ENCODE measurements at places on chromosomes 4 and X.

- DNase-seq: no peak
Observed at GRCh38 chr4:101025755-101026154, 321.6 kb downstream of the PPP3CA start.

DNA sequence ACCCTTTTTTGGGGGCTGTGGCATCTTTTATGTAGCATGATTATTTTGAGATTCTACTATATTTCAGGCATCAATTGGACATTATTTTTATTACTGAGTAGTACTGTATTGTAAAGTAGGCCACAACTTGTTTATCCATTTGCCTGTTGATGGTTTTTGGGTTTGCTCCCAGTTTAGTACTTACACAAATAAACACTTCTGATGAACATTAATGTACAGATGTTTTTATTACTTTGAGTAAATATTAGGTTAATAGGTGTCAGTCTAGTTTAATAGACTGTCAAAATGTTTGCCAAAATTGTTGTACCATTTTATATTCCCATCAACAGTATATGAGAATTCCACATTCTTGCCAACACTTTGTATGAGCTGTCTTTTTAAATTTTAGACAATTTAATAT, 214.9 kb upstream of the MAD2L1 start:
- no peak for DNase-seq

DNA sequence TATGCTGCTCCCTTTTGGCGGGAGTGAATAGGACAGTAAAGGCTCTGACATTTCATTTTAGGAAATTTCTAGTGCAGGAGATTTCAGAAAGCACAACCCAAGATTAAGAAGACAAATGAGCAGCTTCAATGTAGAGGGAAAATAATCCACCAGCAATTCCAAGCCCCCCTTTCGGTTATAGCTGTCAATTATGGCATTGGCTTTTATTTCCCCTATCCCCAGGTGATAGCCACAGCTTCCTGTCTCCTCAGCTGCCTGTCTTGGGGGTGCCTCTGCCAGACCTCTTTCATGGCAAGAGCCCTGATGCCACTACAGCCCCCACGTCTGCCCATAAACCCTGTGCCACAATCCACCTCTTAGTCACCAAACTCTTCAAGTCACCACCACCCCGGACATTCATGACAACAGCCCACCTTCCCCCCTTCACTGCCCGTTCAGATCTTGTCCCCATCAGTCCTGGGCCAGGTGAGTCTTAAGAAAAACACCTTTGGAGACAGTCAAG, 48.4 kb upstream of the CLNK start:
- no peak for DNase-seq

DNA sequence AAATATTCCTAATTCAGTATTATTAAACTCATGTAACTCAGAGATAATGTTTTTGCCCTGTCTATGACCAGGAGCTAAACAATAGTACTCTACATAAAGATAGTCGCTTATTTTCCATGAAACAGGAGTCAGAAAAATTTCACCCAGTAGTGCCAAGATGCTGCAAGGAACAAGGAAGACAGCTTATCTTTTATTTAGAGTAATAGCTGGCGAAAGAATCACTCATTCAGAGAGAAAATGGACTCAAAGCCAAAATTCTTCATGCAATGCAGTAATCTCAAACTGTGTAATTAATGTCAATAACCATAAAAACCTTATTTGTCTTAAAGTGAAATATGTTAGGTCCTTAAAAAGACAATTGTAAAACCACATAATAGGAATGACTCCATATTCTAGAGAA, 477.8 kb downstream of the ANKRD50 start:
- DNase-seq: no peak

GRCh38 chrX:13485167-13485566, 84.2 kb upstream of the EGFL6 start:
- DNase-seq: no peak

GRCh38 chr4:130393231-130393630, 1297.3 kb downstream of the C4orf33 start:
- DNase-seq: no peak

DNA sequence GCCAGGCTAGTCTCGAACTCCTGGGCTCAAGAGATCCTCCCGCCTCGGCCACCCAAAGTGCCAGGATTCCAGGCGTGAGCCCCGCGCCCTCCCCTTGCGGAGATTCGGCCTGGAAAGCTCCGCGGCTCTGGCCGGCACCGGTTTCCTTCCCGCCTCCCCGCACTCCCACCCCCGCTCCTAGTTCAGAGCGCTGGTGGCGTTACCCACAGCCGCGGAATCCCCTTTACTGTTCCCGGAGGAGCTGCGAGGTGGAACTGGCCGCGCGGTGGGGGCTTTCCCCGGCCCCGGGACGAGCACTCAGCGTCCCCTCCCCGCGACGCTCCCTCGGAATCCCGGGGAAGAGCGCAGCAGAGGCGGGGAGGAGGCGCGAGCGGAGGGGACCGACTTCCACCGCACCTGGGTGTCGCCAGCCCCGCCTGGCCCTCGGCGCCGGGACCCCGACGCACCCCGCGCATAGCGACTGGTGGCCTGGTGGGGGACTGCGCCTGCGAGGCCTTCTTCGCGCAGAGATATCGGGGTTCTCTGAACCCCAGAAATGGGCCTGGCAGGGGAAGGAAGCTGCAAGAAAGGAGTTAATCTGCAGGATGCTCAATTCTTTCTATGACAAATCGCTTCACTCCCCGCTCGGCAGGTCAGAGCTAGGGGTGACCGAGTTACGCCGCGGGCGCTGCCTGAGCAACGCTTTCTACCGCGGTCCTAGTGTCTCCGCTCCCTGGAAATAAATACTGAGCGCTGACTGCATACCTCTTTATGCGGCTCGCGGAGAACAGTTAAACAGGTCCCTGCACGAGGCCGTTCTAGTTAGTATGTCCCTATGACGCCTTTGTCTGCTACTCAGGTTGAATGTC, 14.6 kb upstream of the SLC25A4 start:
- no peak for DNase-seq

GRCh38 chrX:56757327-56757726, 28.3 kb downstream of the NBDY start:
- no peak for DNase-seq

- no peak for DNase-seq
Observed at GRCh38 chr4:145042601-145043285, 55.3 kb downstream of the ANAPC10 start.

Measured in stimulated activated CD4-positive, alpha-beta T cell treated with anti-CD3 and anti-CD28 coated beads, Interleukin-12 subunit alpha, Interleukin-12 subunit beta, amount 100 ng/mL, for 4 hours (primary cell).